Endodermal cell (in vitro differentiated cells): ENCODE measurements at places on chromosomes 5 and 9.

GRCh38 chr9:2132484-2133082 lies 117.4 kb downstream of the SMARCA2 start:
- DNase-seq: no peak

GRCh38 chr9:137458194-137459151 lies 661 bp downstream of the NSMF start:
- no peak for DNase-seq

DNA sequence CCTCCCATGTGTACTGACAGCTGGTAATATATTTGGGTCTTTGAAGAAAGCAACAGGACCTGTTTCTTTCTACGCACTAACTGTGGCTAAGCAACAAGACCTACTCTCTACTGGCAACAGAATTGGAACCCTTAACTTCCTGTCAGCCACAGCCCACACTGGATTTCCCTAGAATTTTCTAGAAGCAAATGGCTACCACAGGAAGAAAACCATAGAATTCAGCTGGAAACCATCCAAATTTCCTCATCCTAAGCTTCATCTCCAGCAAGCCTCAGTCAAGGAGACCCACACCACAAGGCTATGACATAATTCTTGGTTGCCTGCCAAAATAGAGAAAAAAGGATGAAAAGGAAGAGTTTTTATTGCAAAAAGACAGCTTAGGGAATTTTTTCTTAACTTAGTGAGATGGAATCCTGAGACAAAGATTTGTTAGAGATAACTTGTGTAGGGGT lies 171.8 kb upstream of the TNC start:
- DNase-seq: no peak

GRCh38 chr9:99019510-99020331 lies 76.0 kb downstream of the COL15A1 start:
- peak; percentile 17 for DNase-seq

DNA sequence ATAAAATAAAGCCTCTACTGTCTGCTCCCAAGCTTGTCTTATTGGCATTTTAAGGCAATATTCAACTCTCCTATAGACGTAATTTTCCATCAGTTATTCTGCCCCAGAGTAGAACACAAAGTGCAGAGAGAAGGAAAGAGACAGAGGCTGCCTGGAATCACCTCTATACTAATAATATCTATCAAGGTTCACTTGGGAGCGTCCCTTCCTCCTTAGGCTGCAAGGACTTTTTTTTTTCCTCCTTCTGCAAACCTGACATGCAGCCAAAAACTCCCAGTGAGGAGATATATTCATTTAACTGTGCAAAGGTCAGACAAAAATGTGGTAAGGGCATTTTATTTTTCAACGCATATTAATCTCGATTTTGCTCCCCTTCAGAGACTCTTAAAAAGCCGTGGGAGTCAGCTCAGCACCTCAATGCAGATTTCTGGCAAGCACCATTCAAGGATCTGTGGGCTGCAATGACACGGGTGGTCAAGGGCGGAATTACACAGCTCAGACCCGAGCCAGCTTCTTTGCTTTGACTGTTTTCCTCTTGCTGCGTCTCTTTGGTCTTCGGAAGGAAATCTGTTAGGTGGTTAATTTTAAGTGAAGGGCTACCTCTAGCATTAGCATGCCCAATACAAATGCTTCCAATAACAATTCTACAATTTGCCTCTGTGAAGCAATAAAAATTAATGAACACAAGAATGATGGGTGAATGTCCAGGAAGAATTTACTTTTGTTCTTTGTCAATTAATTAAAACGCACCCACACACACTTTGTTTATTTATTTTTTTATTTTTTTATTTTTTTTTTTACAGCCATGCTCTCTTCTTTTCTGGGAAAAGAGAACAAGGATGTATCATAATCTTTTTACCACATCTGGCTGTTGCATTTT lies 587.7 kb upstream of the GRAMD2B start:
- DNase-seq: peak; percentile 87

DNA sequence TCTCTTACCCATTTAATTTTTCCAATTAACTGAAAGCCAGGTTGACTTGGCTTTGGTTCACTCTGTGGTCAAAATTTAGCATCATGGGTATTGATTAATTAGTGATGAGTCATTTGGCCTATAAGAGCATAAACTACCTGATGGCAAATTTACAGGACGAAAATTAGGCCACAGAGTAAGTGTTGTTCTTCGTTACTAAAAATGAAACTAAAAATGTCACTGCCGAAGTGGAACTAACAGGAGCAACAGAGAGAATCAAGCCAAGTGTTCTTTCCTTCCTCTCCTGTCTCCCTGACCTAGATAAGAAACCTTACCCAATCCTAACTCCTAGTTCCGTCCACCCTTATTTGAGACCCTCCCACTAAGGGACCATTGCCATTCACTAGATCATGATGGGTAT lies 176.9 kb downstream of the RAB3C start:
- DNase-seq: no peak

DNA sequence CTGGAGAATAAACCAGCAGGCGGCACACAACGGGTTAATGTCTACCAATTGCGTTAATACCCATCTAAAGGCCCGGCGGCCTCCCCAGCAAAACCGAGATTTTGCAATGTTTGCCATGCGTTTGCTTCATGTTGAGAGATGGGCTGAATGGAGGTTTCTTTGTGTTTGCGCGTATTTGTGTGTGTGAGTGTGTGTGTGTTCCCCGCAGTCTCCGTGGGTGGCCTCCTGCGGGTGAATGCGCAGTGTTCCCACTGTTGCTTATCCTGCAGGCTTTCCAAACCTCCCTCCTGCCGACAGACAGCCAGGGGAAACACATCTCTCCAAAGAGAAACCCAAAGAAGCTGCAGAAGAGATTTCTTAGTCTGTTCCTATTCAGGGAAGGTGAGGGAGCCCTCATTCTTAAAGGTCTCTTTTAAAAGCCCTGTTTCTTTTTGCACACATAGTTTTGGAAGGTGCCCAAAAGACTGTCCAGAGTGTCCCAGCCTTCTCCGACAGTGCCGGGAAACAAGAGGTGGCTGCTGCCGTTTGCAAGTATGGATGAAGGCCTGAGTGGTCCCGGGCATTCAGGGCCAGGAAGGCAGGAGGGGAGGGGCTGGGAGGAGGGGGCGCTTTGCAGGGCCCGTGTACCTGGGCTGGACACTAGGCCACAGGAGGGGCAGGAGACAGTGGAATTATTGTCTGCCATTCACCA lies 103.8 kb upstream of the ERCC6L2 start:
- peak; percentile 69 for DNase-seq

DNA sequence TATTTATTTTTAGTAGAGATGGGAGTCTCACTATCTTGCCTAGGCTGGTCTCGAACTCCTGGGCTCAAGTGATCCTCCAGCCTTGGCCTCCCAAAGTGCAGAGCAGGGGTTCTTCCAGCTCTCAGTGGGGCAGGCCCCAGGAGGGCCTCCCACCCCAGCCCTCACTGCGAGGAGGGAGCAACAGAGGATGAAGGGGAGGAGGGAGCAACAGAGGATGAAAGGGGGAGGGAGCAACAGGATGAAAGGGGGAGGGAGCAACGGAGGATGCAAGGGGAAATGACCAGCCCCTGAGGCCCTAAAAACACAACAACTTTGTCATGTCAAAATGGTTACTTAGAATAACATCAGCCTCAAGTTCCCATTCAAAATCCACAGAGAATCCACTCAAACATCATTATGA lies 10.0 kb downstream of the TRIM14 start:
- DNase-seq: no peak

GRCh38 chr9:123316053-123316718 lies 39.8 kb upstream of the CRB2 start:
- DNase-seq: no peak

DNA sequence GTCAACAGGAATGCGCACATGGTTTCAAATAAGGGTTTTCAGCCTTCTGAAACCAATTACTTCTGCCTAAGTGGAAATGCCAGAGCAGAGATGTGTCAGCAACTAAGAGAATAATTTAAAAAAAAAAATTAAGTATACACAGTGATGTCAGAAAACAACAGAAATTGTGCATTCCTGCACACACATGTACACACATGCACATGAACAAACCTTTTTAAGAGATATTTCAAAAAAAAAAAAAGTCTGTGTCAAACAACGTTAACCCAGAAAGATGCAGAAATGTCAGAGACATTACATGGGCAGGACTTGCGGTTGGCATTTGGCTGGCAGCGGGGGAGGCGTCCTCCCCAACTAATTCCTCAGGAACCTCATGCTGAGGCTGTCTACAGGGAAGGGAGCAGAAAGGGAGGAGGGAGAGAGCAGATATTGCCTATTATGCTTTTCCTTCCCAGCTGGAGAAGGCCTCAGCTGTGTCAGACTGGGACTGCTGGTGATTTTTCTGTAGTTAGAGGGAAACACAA lies 536.9 kb upstream of the WWC1 start:
- peak; percentile 44 for DNase-seq

GRCh38 chr5:116646611-116647289 lies 72.1 kb upstream of the SEMA6A start:
- DNase-seq: no peak

DNA sequence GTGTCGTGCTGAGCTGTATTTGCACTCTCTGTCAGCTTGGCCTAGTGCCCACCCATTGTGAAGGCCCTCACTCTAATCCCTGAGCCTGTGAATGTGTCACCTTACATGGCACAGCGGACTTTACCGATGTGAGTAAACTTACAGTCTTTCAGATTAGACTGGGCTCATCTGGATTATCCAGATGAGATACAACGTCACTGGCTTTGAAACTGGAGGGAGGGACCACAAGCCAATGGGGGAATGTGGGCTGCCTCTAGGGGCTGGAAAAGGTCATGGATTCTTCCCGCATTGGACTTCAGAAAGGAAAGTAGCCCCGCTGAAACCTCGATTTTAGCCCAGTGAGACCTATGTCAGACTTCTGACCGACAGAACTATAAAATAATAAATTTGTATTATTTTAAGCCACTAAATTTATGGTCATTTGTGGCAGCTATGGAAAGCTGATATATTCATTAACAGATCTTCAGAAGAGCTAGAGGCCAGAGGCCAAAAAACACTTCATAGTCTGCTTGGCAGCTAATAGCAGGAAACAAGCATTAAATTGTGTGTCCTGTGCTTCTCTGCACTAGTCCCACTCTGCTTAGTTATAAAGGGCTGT lies 139.0 kb upstream of the GAS1 start:
- no peak for DNase-seq

DNA sequence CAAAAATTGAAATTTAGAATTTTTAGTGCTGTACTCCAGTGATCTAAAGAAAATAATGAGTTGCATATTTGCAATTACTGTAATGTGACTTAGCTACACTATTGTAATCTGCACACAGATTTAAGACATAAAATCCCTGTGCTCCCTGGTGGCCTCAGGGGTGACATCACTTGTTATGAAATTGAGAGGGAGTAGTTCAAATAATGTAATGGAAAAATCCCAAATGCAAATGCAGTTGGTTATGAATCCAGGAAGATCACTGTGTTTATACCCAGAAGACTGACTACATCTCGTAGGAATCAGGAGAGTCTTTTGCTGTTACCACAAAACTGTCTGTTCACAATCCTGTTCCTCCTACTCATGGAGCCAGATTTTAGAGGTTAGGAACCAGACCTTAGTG lies 178.7 kb upstream of the FBXL17 start:
- no peak for DNase-seq

DNA sequence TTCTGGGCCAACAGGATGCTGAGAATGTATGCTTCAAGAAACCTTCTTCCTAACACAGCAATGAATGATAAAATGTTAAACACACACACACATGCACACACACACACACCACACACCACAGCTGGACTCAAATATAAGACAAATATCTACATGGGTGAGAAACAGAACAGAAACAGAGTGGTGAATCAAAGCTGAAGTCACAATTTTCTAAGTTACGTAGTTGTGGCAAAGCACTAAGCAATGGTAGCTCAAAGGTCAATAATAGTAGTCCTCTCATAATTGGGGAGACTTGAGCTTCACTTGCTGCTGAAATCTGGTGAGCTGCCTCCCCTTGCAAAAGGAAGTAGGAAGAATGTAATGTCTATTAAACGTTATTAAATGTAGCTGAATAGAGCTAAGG lies 33.7 kb upstream of the ITGA1 start:
- no peak for DNase-seq

DNA sequence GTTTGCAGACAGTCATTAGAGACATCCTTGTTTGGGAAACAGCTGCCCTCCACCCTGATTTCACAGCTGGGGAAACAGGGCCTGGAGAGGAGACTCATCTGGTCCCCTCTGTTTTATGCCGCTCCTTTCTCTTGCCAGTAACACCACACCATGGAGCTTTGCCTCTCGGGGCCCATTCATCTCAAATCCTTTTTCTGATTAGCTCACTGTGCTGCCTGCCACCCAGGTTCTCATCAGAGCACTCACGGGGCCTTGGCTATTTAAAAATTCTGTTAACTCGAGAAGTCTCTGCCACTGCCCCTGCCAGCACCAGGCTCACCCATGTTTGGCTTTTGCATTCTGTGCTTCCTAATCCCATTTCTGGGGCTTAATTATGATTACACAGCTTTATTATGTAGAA lies 36.8 kb upstream of the C5orf58 start:
- no peak for DNase-seq

- no peak for DNase-seq
Measured at GRCh38 chr9:1337169-1337568, 287.0 kb downstream of the DMRT2 start.

- no peak for DNase-seq
Measured at GRCh38 chr5:149014571-149015031, 48.3 kb downstream of the SH3TC2 start.

DNA sequence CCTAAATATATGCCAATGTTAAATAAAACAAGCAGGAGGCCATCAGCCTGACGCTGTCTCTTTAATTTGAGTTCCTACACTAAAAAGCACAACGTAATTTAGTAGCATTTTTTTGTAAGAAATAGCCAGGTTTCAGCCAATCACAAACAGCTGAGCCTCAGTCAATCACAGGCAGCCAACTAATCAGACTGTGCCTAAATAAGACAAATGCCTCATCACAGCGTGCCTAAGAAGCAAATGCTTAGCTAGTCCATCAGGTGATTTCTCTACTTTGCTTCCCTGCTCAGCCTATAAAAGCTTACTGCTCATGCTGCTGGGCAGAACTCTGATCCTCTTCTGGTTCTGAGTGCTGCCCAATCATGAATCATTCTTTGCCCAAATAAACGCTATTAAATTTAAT lies 38.3 kb upstream of the RORB start:
- no peak for DNase-seq

GRCh38 chr5:157457391-157457790 lies 2.6 kb upstream of the NIPAL4 start:
- DNase-seq: no peak

DNA sequence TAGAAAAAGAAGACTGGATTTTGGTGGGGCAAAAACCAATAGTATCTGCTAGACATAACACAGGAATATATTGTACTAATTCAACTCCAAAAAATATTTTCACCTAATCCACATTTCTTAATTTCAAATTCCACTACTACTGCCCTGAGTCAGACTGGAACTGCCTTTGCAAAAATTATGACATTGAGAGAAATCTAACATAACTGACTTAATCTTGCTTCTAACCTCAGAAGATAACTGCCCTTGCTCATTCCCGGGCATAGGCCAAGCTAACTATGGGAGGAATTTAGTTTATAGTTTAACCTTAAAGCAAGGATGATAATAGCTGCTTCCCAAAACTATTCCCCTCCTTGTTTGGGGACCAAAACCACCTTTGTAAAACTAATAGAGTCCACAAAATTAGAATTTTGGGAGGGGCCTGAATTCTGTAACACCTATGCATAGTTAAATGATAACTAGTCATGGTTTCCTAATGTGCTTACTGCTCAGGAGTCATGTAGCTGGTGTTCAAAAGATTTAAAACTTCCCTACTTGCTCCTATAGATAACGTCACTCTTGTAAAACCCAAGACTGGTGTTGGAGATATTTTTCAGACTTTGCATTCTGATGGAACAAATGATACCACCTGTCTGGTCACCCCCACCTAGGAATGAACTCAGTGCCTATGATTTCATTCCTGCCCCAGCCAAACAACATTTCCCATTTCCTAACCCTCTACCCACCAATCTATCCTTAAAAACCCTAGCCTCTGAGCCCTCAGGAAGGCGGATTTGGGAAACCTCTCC lies 14.1 kb upstream of the TXN start:
- no peak for DNase-seq
